NCI-H1694 treated with DMSO at 0.1 percent for 48 hours (cell line): ENCODE measurements at places on chromosomes 16 and 17.

- DNase-seq = no peak
Measured at GRCh38 chr16:84042308-84042878, at the start of gene SLC38A8. Gene SLC38A8 (minus strand): TSS chr16:84042795. CDS start chr16:84042157, 638 bp downstream.

- no peak for DNase-seq
Measured at GRCh38 chr17:3739422-3740124, 15.9 kb downstream of the HASPIN start.

DNA sequence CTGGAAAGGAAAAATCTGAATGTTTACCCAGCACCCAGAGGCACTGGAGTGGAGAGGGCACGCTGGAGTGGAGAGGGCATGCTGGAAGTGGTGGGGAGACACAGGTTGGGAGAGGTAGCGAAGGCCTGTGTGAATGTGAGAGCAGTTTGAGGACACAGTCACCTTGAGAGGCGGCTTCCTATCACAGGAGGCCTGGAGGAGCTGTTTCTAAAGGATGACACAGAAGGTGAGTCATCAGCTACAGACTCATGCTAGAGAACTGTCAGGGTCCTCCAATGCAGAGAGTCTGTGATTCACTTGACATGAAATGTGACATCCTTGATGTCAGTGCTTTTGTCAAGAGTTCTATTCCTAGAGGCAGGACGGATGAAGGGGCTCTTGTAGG is 13.8 kb downstream of the CTRL start:
- DNase-seq = no peak

GRCh38 chr16:58128711-58129096 is 477 bp downstream of the CFAP20 start:
- no peak for DNase-seq

- DNase-seq = no peak
Measured at GRCh38 chr17:43220511-43221125, 7.8 kb downstream of the CCDC200 start.
